ENCODE measurements at places on chromosomes 5 and 9.

GRCh38 chr9:30713243-30713642, 1671.2 kb upstream of the ACO1 start:
- no peak for DNase-seq

DNA sequence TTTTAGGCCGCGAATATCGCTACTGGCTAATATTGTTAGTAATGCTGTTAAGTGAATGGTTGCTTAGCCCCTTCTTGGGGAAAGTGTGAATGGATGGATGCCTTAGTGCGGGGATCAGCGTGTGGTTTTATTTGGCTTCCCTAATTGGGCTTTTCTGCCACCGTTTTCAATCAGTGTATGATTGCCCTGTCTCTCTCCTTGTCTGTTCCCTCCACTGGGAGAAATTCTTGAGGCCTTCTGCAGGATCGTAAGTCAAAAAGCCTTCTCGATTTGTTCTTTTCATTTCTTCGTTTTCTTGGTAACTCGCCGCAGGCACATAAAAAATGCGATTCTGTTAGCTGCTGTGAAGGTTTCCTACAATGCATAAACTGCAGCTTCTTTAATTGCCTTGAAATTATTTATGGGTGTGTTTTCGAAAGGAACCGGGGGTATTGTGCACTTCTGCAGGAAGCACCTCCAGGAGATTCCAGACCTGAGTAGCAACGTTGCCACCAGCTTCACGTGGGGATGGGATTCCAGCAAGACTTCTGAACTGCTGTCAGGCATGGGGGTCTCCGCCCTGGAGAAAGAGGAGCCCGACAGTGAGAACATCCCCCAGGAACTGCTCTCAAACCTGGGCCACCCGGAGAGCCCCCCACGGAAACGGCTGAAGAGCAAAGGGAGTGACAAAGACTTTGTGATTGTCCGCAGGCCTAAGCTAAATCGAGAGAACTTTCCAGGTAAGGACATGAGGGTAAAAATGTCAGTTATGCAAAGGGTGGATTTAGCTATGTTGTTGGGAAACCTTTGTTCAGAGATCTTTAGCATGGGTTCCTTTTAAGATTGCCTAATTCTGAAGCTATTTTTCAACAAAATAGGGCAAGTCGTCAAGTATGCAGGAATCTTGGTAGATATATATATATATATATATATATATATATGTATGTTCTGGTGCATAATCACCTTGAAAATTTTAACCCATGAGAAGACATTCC, 700 bp downstream of the SKP2 start:
- no peak for DNase-seq

GRCh38 chr5:151151793-151152192, 5.8 kb downstream of the ANXA6 start:
- DNase-seq: peak; percentile 50

DNA sequence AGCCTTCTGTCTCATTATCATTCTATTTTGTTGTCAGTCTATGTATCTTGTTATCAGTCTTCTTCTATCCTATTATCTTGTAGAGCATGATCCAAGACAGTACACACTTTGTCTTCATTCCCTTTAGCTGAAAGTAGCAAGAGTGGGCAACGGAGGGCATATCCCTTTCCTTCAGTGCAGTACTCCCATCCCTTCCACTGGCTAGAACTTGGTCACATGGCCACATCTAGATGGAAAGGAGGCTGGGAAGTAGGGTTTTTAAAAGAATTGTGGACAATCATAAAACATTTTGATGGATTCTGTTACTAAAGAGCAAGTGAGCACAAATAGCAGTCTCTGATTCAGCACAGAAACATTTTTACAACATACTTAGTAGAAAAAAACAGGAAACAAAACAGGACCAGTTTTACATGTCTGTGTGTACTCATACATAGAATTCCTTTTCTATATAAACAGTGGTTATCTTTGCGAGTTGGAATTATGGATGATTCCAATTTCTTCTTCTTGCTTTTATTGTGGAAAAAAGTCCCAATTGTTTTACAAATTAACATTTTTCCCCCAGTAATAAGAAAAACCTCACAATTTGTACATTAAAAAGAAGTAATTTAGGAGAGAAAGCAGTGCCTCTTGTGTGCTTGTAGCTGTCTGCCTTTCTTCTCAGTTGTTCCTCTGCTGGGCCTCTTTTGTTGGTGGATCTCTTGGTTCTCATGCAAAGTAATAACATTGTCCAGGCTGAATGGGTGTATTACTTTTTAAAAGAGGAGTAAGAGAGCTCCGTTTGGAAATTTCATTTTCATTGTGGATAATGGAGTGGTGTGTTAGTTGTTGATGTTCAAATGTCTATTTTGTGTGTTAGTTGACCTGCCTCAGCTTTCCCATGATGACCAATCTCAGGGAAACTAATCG, 410.9 kb upstream of the TRPC7 start:
- DNase-seq: no peak

DNA sequence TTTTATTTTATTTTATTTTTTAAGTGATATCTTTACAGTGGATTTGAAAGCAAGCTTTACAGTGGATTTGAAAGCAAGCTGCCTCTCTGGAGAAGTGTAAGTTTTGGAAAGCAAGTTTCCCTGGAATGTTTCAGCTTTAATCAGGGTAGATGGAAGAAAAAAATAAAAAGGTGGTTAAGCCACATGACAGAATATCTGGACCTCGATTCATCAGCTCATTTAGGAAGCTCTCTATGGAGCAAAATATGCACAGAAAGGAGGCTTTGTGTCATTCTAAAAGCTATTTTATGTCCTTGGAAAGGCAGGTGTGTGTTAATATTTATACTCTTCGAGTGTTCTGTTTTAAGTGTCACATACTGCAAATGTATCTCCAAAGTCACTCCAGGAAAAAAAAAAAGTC, 409.2 kb upstream of the KLF4 start:
- no peak for DNase-seq

DNA sequence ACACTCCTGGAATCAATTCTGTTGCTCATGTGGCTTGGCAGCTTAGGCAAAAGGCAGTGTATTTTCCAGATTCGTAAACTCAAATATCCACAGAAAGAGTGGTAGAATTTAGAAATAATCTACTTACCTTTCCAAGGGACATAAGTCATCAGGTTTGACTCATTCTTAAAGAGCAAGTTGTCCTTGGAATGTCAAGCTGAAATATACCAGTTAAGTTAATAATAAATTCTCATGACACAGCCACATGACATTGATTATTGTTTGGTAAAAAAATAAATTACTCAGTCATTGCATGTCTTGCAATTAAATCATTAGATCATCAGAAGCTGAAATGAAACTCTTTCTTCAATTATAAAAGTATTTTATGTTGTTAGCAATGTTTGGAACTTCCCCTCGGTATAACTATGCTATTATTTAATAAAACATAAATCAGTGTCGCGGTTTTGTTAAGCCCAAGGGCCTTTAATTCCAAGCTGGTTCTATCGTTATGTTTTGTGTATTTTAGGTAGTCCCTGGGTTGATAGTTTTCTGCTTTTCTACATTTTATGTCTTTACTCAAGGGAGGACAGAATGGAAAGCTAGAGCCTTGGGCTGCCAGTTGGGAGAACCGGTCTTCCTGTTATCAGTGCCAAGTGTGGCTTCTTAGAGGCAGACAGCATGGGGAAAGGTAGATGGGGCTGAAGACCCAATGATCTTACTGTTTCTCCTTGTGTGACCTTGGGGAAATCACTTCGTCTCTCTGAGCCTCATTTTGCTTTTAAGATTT, 79.3 kb upstream of the PRLR start:
- no peak for DNase-seq

GRCh38 chr5:7068899-7069298, 327.0 kb upstream of the ADCY2 start:
- no peak for DNase-seq

DNA sequence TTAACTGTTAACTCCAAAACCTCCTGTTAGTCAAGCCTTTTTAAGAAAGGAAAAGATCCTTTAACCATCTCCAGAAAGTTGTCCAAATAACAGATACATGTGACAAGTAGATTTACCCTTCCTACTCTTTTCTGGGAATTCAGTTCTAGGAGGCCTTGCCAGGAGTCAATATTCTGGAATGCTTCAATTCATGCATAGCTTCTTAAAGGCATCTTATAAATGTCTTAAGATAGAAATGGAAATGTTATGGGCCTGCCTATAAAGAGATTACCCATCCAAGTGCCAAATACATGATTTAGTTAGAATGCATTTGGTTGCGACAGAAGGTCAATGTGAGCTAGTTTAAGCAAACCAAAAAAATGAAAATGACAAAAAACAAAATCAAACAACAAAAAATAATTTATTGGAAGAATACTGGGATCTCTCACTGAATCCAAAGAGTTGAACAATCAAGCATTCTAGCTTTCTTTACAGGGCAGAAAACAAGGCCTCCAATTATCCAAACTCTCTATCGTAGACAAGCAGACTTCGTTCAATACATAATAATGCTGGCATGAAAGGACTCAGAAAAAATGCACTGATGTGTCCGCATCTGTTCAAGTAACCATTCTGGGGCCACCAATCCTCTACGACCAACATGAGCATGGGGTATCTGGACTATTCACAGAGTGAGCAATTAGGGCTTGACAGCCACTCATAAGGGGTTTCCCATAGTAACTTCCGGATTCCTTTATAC, 188.6 kb downstream of the CTNND2 start:
- DNase-seq: no peak

DNA sequence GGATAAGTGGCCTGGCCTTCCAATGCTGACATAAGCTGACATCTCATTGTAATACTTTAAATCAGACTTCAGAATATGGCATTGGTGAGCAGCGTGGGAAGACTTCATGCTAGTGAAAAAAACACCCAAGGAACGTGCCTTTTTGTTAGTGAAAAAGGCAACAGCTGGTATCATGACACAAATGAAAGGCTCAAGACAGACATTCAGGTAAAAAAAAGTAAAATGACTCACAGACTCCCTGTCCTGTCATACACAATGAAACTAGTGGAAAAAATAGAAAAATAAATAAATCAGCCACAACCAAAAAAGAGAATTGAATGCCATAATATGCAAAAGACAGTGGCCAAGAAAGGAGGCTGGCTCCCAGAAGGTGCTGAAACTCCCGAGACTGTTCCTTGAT, 24.4 kb upstream of the PPP1R2B start:
- no peak for DNase-seq

GRCh38 chr9:122059955-122060324, 33.2 kb downstream of the TTLL11 start:
- DNase-seq: no peak

GRCh38 chr5:40428815-40429214, 250.9 kb upstream of the PTGER4 start:
- DNase-seq: no peak

GRCh38 chr5:146671561-146672295, 155.7 kb upstream of the GPR151 start:
- no peak for DNase-seq

DNA sequence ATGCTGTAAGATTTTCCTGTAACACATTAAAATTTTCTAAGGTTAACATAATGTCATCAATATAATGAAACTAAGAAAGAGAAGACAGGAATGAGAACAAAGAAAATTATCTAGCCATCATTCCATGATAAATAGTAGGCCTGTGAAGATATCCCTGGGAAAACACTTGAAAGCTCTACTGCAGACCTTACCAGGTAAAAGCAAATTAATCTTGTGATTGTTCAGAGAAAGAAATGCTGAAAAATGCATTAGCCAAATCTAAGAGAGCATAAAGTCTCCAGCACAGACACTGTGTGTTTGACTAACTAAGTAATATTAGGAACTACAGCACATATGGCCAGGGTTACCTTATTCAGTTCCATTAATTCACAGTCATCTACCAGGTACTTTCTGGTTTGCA, 628.3 kb upstream of the GRAMD2B start:
- no peak for DNase-seq

GRCh38 chr9:4146293-4146692, 153.6 kb downstream of the GLIS3 start:
- DNase-seq: no peak

DNA sequence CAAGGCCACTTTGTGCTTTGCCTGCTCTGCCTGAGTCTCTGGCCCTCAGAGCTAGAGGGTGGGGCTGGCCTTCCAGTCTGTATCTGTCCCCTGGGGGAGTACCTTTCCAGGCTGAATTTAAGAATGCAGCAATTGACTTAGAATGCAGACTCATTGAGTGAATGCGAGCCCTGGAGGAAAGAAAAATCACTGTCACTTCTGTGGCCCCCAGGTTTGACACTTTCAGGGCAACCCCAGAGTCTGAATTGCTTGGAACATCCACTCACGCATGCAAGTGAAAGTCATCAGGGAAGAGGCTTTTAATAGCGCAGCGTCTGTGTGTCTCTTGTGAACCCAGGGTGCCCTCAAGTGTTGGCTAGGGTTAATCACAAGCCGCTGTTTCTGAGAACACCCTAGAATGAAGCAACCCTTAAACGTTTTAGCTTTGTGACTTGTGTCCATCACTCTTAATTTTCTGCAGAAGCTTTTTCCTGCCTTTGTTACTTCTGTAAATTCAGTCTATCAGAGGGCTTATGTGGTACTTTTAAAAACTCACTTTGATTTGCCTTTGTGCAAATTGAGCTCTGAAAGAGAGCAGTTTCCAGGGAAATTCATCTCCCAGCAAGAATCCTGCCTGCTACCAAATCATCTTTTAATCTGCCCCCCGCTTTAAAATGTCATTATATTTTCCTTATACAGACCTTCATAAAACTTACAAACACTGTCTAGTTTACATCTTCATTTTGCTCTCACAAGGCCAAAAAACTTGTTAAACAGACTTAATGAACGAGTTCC, 146.8 kb upstream of the IQGAP2 start:
- DNase-seq: peak; percentile 46

- DNase-seq: no peak
These were observed 57.9 kb upstream of the CCNG1 start for GRCh38 chr5:163379298-163380155.

GRCh38 chr5:56622141-56622540, 193.2 kb upstream of the MAP3K1 start:
- no peak for DNase-seq

DNA sequence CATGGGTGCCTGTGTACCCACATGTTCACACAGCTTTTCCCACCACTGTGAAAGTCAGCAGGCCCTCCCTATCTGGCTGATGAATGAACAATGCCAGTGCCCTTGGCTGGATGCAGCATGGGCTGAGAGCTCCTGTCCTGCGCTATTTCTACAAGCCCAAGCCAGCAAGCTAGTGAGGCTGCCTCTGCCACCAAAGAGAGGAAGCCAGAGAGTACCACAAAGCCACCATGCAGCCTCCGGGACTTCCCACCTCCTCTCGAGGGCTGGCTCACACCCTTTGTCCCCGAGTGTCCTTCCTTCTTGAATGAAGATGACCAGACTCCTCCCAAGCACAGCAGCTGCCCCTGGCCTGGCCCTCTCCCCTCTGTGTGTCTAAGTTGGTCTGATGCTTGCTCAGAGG, 76.5 kb downstream of the SH3PXD2B start:
- DNase-seq: no peak

All from activated T-cell treated with anti-CD3 and anti-CD28 coated beads for 24 hours (primary cell).